ENCODE measurements at places on chromosomes 6 and 20.

GRCh38 chr6:154614641-154615040 is 104.2 kb upstream of the CNKSR3 start:
- DNase-seq: no peak

DNA sequence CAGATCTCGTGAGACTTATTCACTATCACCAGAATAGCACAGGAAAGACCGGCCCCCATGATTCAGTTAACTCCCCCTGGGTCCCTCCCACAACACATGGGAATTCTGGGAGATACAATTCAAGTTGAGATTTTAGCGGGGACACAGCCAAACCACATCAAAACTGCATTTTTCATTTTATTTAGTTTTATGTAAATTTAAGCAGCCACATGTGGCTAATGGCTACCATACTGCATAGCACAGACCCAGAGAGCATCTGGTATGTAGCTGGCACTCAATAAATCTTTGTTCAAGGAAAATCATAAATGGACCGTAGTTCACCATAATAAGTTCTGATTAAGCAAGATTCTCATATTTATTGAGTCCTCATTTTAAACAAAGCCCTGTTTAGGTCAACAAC is 15.3 kb downstream of the GFOD1 start:
- DNase-seq: no peak

DNA sequence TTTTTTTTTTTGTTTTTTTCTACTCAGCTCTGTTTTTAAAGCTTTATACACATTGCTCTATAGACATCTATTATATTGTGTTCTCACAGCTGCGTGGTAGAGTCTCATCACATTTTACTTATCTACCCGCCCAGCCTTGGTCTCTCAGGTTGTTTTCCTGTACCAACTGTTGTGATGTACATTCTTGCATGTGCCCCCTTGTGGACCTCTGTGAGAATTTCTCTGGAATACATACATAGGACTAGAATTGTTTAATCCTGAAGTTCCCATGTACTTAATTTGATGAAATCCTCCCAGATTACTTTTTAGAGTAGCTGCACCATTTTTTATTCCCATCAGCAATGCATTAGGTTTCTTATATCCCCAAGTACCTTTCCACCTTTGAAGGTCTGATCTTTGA is 40.4 kb upstream of the TINAG start:
- DNase-seq: no peak

DNA sequence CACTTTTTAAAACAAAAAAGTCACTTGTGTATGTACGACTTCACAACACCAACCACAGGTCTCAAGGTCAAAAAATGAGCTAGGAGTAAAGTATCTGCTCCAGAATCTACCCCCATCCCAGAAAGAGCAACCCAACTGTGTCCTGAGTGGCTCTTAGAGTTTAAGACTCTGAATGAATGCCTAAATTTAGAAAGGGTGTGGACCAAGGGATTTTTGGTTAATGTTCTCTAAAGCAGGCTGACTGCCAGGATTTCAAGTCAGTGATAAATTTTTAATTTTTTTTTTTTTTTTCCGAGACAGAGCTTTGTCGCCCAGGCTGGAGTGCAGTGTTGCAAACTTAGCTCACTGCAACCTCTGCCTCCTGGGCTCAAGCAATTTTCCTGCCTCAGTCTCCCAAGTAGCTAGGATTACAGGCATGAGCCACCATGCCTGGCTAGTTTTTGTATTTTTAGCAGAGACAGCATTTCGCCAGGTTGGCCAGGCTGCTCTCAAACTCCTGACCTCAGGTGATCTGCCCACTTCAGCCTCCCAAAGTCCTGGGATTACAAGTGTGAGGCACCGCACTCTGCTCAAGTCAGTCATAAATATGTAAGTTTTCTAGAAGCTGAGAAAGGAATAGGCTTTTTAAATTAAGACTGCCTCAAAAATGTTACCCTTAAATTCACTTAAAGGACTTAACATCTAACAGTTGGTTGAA is 20.2 kb downstream of the STAU1 start:
- no peak for DNase-seq

GRCh38 chr20:835608-836045 is 2.1 kb downstream of the FAM110A start:
- DNase-seq: no peak

GRCh38 chr6:141437011-141437410 is 695.7 kb upstream of the GJE1 start:
- DNase-seq: no peak

Measured in GM13976 (cell line).